Hypothalamus (tissue), 51 donors: ENCODE measurements at places on chromosomes 1 and 21.

DNA sequence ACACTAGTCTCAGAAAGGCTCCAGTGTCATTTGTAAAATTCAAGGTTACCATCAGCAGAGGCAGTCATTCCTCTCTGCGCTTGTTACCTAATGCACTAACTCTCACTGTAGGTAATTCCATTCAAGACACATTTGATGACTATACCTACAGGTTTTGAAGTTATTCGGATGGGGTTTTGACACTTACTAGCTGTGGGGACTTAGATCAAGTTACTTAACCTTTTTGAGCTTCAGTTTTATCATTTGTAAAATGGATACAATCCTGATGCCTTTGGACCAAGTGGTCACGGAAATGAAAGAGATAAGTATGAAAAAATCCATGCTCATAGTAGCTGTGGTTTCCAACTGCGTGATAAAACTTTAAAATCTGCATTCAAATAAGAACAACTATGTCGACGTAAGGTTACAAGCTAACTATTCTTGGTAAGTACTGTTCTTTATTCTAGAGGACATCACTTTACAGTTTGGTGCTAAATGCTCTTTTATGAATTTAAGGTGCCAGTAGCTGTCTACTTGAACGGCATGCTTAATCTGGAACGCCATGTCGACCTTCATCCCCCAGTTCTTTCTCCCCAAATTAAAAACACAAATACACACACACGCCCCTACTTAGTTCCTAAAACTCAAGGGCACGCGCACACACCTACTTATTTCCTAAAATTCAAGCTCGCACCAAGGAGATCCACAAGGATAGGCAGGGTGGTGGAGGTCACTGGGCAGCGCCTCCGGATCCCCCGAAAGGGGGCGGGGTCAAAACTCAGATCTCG is 550 bp upstream of the NFYC start:
- no peak for DNase-seq

- DNase-seq, result no peak
These were observed 6.4 kb downstream of the GSTM5 start for GRCh38 chr1:109718495-109718894.

GRCh38 chr1:9904596-9904995 is 5.5 kb downstream of the CTNNBIP1 start:
- no peak for DNase-seq

GRCh38 chr1:9245230-9245619 is 10.7 kb downstream of the H6PD start:
- DNase-seq, result no peak

DNA sequence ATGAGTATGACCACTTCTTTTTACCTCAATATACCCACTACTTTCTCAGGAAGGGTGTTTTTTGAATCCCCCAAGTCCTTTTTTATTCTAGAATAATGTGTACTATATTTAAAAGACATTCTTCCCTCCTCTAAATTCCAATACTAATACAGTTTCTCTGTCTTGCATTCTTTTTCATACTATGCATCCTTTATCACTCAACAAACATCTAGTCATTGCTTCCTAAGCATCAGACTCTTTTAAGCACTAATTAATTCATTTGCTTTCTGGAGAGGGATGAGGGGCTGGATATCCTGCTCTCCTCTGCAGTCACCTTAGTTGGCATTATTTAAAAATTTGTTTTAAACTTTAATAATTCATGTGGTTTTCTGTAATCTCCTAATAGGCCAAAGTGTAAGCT is 838.8 kb downstream of the KCNT2 start:
- DNase-seq, result no peak

GRCh38 chr1:205920861-205921569 is 22.2 kb downstream of the SLC26A9 start:
- no peak for DNase-seq

GRCh38 chr1:81912383-81912782 is 111.6 kb downstream of the ADGRL2 start:
- DNase-seq, result no peak

DNA sequence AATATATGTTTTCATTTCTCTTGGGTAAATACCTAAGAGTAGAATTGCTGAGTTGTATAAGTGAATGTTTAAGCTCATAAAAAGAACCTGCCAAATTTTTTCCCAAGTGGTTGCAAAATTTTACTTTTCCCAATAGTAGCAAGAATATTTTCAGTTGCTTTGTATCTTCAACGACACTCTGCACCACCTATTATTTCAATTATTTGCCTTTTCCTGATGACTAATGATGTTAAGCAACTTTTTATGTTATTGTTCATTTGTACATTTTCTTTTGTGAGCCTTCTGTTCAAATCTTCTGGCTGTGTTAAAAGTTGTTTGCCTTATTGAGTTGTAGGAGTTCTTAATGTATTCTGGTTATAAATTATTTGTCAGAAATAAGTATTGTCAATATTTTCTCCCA is 299.1 kb upstream of the NRIP1 start:
- DNase-seq, result no peak

GRCh38 chr1:233479110-233479890 is 134.6 kb upstream of the KCNK1 start:
- no peak for DNase-seq

- DNase-seq, result no peak
These were observed 110.4 kb upstream of the C1orf21 start for GRCh38 chr1:184276416-184276815.

DNA sequence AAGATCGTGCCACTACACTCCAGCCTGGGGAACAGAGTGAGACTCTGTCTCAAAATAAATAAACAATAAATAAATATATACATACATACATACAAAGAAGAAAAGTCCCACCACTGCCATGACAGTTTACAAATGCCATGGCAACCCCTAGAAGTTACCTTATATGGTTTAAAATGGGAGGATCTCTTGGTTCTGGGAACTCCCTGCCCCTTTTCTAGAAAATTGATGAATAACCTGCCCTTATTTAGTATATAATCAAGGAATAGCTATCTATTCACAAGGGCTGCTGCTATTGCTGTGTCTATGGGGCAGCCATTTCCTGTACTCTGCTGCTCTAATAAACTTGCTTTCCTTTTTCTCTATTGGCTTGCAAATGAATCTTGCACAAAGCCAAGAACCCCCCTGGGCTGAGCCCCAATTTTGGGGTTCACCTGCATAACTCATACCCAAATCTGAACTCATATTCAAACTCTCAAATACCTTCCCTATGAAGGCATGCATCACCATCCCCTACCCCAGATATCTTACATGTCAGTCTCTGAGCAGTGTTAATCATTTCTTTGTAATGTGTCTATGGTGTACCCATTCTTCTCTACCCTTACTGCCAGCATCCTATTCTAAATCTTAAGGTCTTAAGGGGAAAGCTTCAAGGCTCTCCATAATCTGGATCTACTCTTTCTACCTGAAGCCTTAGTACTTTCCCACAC is 9.0 kb downstream of the GON4L start:
- DNase-seq, result no peak

DNA sequence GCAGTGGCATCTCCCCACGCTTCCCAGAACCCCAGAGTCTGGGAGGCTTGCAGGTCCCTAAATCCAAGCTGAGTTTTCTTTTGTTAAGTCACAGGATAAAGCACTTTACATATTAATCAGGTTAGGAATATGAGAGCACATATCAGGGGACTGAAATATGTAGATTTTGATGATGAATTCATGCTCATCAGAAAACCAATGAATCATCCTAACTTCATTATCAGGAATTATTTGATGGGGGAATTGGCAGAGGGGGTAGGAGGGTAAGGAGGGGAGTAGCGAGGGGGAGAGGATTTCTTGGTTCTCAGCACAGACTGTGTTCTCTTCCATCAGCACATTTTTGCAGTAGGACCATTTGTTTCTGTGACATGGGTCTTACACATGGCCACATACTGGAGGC is 32.1 kb downstream of the HMGB4 start:
- DNase-seq, result no peak

DNA sequence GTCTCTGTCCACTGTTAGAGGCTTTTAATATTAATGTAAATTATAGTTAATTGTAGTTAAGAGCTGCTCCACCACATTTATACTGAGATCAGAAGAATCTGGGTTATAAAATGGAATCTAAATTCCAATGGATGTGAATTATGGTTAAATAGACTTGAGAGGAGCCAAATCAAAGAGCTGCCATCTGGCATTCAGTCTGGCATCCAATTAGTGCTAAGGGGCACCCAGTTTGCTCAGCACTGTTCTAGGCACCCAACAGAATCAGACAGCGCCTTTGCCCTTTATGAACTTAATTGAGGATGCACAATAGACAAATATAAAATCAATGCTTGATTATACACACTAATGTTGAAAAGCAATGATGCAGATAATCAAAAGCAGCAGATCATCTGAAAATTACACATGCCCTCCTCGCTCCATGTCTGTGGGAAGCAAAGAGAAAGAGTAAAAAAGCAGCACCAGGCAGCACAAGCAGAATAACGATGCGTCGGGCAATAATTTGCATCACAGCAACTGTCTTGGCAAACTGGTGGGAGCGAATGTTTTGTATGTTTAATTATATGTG is 310.1 kb downstream of the BRINP2 start:
- DNase-seq, result no peak

DNA sequence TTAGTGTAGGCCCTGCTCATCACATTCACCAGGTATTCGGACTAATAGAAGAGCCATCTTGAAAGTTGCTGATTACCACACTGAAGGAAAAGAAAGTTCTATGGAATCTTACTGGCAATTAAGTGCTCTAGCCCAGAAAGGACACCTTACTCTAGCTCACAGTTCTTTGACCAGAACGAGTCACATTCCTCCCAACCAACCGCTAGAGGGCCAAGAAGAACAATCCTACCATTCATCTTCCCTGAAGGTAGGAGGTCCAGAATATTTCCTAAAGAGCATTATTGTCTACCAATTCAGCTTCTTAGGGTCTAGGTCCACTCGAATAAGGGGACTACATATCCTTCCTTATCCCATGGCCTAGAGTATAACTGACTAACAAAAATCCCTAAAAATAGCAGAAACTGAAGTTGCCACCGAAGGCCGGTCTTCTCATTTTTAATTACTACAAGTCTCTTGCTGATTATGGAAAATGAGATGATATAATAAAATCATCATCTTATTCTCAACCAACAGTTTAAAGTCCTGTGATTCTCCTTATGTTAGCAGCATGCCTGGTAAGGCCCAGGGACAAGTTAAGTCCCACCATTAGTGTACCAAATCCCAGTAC is 2.7 kb upstream of the FMO1 start:
- no peak for DNase-seq

DNA sequence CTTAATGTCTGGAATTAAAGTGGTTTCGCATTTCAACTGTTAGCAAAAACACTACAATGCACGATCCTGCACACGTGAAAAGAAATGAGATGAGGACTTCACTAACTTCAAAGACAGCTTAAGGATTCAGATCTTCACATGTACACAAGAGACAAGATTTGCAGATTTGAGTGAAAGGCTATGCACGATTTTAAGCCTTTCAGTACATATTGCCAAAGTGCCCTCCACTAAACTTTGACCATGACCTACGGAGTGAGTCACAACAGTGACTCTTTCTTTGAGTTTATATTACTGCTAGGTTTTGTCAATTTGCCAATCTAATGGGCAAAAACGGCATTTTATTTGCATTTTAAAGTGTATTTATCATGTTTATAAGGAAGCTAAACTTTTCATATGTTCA is 41.2 kb upstream of the CR1L start:
- DNase-seq, result no peak

GRCh38 chr1:207077470-207078377 is 10.9 kb upstream of the C4BPB start:
- peak; percentile 14 for DNase-seq

DNA sequence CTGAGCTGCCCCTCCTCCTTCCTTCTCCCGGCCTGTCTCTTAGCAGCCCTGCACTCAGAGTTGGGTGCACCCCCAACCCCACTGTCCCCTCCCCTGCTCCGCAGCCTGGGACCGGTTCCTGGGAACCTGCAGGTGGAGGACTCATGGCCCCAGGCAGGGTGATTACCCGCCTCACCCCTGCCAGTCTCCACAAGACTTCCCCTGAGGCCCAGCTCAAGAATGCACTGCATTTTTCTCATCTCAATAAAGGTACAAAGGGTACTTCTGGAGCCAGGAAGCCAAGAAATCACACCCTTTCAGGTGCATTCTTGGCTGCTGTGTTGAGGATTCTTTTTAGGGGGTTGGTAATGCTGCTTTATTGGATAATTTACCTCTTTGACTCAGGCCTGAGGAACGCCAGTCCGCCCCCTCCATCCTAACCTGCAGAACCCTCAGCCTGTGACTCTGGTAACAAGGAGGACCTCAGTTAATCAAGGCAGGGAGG is 126.3 kb upstream of the TMPRSS2 start:
- DNase-seq, result no peak

DNA sequence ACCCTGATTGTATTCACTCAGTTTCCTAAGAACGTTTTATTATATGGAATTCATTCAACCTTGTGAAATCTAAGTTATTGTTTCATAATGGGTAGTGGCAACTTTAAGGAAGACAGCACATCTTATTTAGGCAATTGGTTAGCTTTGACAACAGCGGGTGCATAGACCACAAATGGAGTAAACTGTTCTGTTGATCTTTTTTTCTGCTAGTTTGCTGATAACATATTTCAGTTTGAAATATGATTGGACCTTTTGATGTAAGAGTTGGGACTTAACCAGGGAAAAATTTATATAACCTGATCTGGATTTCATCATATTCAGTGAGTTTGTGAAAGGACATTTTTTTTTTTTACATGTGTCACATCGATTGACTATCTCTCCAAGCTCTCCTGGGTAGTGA is 151.7 kb downstream of the HLX start:
- no peak for DNase-seq

- DNase-seq, result no peak
These were observed at the start of gene CHRM3 for GRCh38 chr1:239386453-239387303. Gene CHRM3 (plus strand): TSS chr1:239386568. CDS start chr1:239907452, 520,884 bp downstream.

GRCh38 chr1:44717156-44717555 is 13.8 kb downstream of the RNU5D-1 start:
- no peak for DNase-seq

DNA sequence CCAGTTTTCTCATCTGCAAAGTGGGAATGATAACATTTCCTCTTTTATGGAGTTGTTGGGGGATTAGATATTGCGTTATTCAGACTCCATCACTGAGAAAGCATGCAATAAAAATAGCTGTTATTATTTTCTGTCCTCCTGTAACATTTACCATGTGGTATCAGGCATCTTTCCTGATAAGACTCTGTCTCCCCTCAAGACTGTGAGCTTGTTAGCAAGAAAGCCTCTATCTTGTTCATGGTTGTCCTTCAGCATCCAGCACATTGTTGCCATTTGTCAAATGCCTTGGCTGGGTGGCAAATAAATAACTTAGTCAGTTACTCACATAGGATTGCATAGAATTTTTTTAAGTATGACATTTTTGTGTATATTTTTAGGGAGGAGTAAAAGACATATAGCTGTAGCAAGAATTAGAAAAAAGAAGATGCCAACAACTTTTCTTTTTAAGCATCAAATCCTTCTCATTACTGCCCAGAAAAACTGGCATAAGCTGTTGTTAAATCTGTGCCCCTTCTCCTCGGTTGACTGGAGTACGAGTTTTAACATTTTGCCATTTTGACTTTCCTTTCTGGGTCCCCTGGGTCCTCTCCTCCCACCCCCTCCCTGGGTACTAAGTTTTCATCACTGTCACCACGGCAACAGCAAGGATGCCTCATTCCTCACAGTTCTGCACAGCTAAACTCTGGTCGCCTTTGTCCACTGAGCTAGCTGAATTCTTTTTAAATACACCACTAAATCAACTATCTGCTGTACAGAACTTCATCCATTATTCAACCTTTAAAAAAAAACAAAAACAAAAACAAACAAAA is 1.0 kb upstream of the JAM2 start:
- DNase-seq, result no peak
